Stimulated activated naive CD8-positive, alpha-beta T cell treated with anti-CD3 and anti-CD28 coated beads, Interleukin-15, Interleukin-2, amounts not matched to agents 100 U/mL and 50 U/mL, for 24 hours (primary cell): ENCODE measurements at places on chromosomes 7 and 10.
A peak's percentile ranks its signal among the peaks of the same experiment; 100 is the strongest.

DNA sequence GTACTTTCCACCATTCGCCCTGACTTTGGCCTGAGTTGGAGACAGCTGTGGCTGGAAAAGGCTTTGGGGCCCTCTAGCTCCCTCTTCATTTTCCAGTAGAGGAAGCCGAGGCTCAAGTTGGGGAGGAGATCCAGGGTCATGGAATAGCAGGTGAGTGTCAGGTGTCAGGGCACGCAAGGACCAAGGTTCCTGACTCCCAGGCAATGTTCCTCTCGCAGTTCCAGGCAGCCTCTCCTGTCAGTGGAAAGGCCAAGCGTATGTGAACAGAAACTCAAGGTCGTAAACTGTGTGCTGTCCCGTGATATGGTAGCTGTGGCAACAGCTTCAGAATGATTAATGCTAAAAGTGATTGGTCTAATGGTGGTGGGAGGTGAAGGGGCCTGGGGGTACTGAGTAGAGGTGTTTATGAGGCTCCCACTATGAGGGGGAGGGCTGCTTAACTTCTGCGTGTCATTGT is 13.2 kb downstream of the ADAMTS14 start:
- no peak for DNase-seq

- no peak for DNase-seq
Observed at GRCh38 chr10:43082087-43082486, 5.2 kb downstream of the RET start.

DNA sequence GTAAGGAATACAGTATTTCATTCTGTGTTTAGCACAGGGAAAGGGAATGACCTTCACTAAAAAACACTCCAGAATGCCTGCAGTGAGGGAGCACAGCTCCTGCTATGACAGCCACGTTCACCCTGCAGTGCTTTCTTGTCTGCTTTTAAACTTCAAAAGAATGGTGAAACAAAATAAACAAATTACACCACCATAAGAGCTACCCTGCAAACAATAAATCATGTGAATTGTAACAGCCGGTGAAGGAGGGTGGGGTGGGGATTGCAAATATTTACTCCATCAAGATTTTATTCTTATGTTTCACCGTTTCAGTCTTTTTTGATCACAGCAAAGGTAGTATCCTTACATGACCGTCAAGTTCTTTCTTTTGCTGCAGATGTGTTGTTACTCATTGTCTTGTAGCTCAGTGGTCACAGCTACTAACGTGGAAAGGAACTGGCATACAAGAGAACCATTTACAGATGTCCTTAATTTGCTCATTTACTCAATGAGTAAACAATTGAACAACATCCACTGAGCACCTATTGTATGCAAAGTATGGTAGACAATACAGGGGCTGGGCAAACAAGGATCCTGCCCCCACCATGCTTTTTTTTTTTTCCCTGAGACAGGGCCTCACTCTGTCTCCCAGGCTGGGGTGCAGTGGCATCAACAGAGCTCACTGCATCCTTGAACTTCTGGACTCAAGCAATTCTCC is 4.1 kb upstream of the CHN2 start:
- DNase-seq: no peak

- peak; percentile 80 for DNase-seq
Observed at GRCh38 chr10:17025444-17026295, 103.9 kb downstream of the CUBN start.

DNA sequence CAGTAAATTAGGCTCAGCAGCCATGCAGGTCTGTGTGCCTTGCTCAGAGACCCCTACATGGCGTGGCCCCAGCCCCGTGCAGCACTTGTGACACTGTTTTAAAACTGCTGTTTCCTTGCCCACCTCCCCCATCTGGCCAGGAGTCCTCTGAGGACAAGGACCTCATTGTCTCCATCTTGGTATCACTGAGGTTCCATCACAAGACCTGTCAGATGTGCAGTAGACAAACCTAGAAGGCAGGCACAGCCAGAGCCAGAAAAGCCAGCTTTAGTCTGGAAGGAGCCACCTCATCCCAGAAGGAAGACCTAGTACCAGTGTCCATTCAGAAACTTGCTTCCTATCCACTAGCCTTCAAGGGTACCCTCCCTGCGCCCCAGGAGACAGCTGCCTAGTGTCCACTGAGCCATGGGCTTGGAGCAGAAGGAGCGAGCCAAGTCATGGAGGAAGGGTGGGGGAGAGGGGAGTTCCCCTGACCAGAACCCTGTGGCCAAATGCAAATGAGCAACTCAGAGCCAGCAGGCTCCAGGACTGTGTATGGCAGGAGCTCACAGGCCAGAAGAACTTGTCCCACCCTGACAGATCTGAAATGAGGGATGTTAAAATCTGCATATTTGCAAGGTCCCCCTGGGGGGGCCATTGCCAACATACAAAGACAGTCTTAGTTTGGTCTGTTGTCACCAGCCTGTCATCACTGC is 176.1 kb downstream of the SH3PXD2A start:
- no peak for DNase-seq

GRCh38 chr7:117835016-117835664 is 38.1 kb downstream of the CTTNBP2 start:
- DNase-seq: no peak

DNA sequence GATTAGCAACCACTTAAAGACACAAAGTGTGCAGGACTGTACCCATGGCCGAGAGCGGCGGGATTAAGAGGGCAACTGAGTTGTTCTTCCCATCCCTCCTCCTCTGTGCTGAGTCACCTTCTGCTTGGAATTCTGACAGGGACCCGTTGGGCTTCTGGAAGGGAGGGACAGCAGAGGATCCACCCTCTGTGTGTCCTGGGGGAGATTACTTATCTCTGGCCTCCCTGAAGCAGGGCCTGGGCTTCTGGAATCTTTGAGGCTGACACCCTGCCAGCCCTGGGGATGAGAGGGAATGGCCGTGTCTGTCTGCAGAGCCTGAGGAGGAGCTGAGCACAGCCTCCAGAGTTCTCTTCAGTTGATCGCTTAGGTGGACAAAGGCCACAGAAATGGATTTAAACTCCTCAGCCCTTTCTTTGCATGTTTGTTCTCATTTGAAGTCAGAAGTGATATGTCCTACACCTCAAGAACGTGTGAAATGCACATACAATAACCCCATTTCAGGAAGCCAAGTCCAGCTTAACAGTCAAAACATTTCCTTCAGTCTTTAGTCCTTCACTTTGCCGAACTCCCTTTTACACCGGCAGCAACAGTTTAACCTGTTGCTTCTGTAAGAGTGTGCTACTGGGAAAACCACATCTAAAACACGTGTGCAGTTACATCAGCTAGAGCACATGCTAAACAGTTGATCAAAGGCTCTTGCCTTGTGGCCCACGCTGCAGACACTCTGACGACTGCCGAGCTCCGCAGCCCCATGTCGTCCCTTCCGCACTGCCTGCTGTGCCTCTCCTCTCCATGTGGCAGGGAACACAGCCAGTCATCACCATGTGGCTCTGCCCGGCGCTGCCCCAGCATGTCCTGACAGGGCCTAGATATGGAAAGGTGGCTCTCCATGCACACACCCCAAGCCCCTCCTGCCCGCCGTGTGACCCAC is 55.7 kb downstream of the IKZF1 start:
- DNase-seq: peak; percentile 77

DNA sequence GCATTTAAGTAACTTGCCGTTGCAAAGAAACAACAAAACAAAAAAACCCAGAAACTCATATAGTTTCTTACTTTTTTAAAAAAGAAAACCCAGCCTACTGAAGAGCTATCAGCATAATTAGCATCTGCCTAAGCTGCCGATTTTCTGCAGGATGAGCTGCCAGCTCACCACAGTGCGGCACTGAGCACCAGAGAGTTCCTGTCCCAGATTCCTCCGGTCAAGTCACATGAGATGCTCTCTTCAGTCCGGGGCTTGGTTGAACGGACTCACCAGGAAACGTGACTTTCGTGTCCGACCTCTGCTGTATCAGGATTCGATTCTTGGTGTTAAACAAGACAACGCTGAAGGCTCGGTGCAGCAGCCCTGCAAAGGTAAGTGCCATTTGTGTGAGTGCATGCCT is 3.2 kb downstream of the IDI2 start:
- DNase-seq: no peak

- DNase-seq: no peak
Observed at GRCh38 chr7:35781200-35781701, 19.6 kb upstream of the SEPTIN7 start.

DNA sequence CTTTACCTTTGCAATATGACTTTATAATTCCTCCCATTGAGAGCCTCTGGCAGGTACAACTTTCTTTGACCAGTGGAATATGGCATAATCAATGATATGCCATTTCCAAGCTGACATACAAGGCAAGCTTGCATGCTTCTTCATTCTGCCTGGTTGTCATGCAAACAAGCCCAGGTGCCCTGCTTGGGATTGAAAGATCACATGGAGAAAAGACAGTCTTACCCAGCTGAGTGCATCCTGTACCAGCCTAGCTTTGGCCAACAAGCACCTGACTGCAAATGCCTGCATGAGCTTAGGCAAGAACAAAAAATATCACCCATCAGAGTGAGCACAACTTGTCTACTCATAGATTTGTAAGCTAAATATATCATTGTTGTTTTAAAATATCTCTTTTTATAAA is 82.9 kb upstream of the KCND2 start:
- no peak for DNase-seq

- DNase-seq: no peak
Observed at GRCh38 chr7:8831376-8831775, 398.0 kb downstream of the NXPH1 start.

DNA sequence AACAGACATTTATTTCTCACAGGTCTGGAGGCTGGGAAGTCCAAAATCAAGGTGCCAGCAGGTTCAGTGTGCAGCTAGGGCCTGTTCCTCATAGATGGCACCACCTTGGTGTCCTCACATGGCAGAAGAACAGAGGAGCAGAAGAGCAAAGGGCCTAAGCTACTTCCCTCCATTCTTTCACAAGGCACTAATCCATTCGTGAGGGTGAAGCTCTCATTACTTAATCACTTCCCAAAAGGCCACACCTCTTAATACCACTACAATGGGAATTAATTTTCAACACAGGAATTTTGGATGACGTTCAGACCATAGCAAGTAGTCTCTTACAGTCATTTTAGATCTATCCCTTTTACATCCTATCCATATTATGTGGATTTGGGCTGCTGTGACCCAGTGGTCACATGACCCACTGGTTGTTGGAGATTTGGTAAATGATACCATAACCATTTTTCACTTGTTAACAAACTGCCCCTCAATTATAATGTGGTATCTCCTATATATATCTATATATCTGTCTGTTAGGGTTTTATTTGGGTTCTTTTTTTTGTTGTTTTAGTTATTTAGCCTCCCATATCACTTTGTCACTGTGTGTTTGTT is 63.4 kb downstream of the BBS9 start:
- no peak for DNase-seq

DNA sequence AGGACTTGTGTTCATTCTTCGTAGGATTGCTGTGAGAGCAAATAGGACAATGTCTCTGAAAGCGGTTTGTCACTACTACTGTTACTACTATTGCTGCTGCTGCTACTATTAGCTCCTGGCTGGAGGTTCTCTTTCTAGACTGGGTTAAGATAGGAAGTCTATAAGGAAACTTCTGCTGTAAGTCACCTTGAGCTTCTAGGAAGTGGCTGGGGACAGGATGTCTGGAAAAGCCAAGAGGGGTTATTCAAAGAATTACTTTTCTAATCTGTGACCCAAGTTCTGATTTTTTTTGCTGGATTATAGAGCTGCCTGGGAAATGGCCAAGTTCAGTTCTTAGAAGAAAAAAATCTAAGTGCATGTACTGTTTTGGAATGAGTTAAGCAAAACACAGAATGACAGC is 62.2 kb downstream of the NAMPT start:
- no peak for DNase-seq

GRCh38 chr10:126016156-126016805 is 119.9 kb downstream of the FANK1 start:
- no peak for DNase-seq

- peak; percentile 49 for DNase-seq
Observed at GRCh38 chr10:92239600-92240288, 51.1 kb downstream of the CPEB3 start.

DNA sequence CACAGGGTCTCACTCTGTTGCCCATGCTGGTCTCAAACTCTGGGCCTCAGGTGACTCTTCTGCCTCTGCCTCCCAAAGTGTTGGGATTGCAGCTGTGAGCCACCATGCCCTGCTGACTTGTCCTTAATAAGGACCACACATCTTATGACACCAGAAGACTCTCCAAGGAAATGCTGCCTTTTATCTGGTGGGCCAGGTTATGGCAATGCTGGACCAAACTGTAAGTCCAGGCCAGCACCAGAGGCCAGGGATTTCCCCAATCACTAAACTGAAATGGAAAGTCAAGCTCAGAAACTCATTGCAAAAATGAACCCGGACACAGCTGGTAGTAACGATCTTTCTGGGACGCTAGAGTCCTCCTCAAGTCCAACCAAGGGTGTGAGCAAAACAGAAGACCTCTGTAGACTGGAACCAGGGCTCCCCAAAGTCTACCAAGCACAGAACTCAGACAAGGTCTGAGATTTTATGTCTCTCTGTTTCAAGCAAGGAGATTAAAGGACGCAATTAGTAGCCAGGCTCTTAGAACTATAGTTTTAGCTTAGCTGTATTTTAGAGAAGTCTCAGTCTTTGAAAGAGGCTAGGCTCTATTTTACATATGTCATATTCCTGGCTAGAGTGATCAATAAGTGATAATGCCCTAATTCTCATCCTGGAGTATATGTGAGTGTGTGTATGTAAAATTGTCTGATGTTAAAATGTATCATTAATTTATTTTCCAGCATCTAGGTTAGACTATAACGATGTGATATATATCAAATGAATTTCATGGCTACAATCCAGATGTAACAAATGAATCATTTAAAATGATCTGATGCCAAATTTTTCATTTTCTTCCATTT is 74.0 kb upstream of the ITGB1 start:
- no peak for DNase-seq

DNA sequence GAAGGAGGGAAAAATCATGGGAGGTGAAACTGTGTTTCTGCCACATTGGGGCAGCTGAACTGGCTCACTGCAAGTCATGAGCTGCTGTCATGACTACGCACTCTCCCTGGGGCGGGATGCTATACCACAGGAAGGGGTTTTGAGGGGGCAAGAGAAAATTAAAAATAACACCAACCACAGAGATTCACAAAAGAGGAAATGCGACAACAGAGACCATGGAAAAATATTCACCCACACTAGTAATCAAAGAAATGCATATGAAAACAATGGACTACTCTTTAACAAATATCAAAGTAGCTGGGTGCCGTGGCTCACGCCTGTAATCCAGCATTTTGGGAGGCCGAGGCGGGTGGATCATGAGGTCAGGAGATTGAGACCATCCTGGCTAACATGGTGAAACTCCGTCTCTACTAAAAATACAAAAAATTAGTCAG is 65.2 kb upstream of the TM9SF3 start:
- DNase-seq: peak; percentile 70

DNA sequence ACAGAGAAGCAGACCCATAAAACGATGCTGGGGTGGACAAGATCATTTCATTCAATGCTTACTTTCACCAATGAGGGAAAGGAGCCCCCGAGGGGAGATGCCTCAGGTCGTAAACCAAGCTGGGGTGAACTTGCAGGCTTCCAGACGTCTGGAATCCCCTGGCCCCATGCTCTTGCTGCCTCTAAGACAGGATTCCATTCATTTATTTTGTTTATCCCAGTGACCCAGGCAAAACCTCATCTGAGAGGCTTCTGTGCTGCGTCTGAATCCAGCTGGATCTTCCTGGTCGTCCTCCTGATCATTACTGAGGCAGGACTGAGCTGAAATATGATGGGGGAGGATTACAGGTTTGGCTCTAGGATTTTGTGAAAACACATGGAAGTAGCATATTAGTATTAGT is 182.9 kb downstream of the MYOF start:
- no peak for DNase-seq
